Mucosa of gallbladder (tissue), 1 donor: ENCODE measurements at places on chromosomes 1 and 21.

- no peak for DNase-seq
Observed at GRCh38 chr1:153793261-153793972, 18.2 kb downstream of the SLC27A3 start.

GRCh38 chr1:3906672-3907020 is 6.6 kb upstream of the C1orf174 start:
- DNase-seq = no peak

- no peak for DNase-seq
Observed at GRCh38 chr21:18449605-18450550, 46.3 kb upstream of the TMPRSS15 start.

DNA sequence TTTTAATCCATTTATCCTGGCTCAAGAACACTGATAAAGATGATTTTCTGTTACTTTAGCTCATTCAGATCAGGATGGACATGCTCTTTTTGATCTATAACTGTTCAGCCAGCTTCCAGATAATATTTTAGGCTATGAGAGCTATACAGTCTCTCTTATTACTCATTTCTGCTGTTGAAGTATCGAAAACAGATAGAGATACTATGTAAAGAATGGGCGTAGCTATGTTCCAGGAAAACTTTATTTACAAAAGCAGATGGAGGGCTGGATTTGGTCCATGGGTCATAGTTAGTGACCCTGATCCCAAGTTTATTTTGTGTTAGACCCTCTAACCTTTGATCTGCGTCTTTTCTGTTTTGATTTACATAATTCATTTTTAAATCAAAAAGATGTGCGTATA is 78.8 kb upstream of the TENT5C start:
- no peak for DNase-seq

DNA sequence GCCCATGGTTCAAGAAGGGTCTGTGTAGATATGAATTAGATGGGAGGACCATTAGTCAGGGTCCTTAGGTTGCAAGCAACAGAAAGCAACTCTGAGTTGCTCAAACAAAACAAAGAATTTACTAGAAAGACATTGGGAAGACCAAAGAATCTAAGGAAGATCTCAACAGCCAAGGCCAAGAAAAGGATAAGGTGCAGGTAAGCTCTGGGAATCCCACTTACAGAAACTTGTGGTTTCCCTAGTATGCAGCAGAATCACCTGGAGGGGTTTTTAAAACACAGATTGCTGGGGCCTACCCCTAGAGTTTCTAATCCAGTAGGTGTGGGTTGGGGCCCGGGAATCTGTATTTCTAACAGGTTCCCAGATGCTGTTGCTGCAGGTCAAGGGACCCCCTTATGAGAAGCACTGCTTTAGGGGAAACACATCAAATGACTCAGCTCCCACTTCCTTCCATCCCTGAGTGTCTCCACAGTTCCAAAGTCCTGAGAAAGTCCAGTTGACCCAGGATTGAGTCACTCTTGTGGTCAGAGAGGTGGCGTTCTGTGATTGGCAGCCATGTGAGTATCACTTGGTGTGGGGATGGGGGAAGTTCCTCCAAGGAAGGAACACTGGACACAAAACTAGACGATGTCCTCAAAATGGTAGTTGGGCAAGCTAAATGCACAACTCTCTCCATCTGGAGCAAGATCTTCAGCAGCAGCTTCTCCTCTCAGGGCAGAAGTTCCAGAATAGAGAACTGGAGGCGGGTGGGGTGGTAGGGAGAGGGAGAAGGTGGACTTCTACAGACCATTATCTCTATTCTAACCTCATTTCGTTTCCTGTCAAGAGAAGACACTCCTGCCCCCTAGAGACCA is 24.2 kb upstream of the EYA3 start:
- DNase-seq = no peak

DNA sequence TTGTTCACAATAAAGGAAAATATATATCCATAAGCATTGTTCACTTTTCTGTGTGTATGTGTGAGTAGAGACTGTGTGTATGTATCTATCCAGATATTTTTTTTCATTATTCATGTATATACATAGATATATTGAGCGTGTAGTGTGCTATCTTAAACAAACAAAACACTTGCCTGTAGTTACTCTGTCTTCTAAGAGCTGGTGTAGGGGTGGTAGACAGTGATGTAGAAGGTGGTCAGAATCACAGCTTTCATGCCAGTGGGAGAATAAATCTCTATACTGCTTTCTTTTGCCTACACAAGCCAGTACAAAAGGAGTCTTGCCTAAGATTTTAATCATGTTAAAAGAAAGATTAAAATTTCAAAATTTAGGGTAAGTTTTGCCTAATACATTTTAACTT is 122.0 kb downstream of the UCHL5 start:
- no peak for DNase-seq

DNA sequence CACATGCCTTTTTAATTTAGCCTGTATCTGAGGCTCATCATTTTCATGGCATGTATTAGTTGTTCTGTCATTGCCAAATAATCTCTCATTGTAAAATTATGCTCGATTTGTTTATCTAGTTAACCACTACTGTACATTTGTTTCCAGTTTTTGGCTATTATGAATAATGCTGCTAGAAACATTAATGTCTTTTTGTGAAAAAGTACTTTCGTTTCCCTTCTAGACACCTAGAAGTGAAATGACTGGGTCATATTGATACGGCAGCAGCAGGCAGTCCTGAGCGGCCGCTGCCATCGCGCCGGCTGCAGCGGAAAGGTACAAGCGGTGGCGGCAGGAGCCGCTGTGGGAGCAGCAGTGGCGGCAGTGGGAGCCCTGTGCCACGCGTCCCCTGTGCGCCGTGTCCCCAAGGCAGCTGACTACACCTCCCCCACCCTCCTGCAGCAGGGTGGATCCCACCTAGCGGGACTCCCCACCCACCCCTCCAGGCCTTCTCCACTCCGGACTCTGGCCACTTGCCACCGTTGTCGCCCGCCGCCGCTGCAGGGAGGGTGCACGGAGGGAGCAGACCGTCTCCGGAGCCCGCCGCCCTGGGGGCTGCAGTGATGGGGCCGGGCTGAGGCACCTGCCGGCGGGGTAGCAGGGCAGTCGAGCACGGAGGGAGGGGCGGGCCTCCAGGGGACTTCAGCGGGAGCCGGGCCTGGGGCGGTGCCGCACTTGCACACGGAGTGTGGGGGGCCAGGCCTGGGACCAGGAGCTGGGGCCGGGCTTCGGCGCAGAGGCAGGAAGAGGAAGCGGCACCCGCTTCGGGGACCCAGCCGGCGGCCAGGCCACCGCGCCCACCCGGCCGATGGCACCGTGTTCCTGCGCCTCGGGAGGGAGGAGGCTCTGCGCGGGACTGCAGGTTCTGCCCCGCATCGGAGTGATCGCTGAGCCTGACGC is 66.8 kb upstream of the RGS7 start:
- peak; percentile 14 for DNase-seq

DNA sequence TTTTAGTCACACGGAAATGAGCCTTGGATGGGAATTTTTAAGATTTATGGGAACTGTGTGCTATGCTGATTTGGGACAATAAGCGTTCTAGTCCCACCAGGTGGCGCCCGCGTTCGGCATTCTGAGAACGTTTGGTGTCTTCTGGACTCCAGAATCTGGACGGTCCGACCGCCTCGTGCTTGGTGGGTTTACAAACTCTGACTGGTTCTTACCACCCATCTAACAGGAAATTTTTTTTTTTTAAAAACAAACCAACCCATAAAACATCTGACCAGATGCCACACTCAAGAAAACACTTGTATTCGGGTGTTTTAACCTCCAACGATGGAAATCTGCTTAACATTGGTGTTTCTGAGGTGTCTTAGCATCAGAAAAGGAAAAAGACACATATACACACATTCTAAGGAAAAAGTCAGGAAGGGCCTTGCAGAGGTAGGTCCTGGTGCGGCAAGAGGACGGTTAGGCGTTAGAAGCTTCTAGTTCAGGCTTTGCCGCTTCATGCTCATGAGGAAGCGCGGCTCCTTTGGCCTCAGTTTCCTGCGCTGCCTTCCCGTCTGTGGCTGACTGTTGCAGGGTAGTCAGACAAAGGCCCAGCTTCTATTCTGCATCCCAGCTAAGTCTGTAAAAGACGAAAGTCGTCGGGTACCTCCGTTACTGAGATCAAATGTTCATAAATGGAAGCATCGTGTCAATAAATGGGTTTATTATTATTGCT is 814 bp upstream of the DYRK3 start:
- peak; percentile 93 for DNase-seq

GRCh38 chr1:231957359-231957758 is 330.8 kb downstream of the DISC1 start:
- DNase-seq = no peak

DNA sequence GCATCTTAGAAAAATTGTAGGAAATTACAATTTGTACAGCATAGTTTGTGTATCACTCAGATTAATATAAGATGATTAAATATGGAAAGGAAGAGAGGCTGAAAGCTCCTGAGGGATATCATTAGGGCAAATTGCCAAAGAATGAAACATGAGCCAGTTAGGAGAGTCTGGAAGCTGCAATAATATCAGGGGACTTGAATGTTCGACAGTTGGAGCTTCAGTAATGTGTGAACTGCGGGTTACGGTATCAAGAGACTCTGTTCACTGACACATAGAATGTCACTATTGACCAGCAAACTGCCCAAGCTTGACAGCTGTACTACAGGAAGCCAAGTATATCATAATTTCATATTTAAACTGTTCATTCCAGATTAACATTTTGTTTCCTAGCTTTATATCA is 157.2 kb downstream of the DENND1B start:
- no peak for DNase-seq

DNA sequence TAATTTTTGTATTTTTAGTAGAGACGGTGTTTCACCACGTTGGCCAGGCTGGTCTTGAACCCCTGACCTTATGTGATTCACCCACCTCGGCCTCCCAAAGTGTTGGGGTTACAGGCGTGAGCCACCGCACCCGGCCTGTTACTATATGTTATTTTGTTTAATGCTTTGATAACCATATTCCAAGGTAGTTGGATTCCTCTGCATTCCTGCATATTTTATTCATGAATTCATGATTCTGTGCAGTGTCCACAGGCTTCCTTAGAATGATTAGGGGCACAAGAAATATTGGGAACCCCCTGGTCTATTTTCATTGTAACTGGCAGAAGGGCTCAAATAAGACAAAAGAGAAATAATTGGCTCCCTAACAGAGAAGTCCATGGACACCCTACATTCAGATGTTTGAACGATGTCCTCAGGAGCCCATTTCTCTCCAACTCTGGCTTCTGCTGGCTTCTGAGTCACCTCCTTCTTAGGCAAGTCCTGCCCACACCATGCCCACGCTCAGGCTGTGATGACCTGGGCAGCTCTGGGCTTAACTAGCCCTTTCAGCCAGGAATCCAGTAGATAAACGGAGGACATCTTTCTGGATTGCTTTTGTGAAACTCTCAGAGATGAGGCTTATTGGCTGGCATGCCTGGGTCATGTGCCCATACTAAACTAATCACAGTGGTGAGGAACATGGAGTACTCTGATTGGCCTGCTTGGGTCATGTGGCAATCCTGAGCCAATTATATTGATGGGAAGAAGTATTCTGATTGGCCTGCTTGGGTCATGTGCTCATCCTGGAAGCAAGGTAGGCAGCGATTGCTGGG is 32.6 kb downstream of the TNFRSF8 start:
- no peak for DNase-seq
